Fibroblast of skin of back (primary cell): ENCODE measurements at places on chromosomes 12 and 14.

DNA sequence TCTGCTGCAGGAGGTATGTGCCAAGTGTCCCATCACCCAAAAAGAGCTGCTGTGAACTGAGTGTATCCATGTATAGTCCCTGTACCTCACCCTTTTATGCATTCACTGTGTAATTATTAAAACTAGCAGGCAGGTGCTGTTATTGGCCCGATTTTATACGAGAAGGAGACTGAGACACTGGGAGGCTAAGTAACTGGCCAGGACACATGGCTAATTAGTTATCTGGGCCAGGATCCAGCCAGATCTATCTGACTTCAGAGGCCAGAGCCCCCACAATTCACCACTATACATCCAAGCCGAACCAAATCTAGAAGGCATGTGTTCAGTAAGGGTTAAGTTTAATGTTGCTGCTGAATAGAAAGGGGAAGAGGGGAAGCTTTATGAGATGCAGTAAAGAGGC, 73.4 kb downstream of the FRMD6 start:
- DNase-seq, result no peak

- DNase-seq, result no peak
These were observed 187.4 kb downstream of the TTC7B start for GRCh38 chr14:90628825-90629224.

GRCh38 chr12:24297516-24297915, 348.0 kb upstream of the SOX5 start:
- no peak for DNase-seq

- DNase-seq, result no peak
These were observed 96.0 kb downstream of the RPAP3 start for GRCh38 chr12:47609806-47610205.
